ENCODE measurements at places on chromosomes 1 and 21.

GRCh38 chr1:7233237-7233540 is 447.9 kb downstream of the CAMTA1 start:
- no peak for DNase-seq

DNA sequence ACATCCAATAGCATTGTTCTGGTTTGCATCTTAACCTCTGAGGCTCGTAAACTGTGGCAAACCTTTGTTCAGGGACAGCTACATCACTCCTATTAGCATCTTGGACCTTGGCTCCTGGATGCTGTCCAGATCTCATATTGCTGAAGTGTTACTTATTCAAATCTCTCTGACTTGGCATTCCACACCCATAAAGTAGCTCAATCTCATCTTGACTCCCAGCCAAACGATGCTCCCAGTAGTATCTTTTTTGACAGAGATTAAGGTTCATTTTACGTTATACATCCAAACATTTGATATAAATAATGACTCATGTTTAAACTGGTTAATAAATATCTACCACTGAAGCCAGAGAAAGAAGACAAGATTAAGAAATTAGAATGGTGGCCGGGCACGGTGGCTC is 4.4 kb upstream of the FLVCR1 start:
- no peak for DNase-seq

DNA sequence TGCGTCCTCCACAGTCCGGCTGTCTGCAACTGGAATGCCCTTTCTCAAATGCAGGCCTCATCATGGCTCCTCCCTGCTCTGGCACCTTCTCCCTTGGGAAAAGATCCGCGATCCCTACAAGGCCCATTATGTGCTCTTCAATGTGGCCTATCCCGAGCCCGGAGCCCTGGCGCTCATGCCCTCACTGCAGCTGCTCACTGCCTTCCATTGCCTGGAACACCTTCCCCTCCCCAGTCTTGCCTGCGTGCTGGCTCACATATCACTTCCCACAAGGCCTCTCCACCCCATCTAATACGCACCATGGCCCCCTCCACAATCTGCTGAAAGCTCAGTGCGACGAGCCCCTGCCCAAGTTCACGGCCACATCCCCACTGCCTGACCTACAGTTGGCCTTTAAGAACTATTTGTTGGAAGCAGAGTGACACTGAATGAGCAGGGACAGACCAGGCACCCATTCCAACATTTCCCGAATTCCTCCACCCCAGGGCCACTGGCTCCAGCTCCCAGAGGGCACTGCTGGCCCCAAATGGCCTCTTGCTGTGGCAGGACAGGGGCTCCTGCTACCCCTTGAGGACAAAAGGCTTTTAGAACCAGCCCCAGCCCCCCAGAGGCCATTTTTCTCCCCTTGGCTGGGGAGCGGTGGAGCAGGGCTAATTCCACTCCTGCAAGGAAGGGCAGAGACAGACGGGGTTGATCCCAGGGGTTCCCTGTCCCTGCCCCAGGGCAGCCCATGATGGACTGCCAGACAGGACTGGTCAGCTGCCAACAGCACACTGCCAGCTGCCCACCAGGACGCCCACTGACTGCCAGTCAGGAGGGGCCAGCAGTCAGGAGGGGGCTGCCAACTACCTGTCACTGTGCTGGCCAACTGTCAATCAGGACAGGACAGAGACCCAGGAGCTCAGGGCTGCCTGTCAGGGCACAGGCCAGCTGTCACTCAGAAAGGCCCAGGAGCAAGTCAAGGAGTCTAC is 64.8 kb downstream of the DHRS3 start:
- peak; percentile 64 for DNase-seq

DNA sequence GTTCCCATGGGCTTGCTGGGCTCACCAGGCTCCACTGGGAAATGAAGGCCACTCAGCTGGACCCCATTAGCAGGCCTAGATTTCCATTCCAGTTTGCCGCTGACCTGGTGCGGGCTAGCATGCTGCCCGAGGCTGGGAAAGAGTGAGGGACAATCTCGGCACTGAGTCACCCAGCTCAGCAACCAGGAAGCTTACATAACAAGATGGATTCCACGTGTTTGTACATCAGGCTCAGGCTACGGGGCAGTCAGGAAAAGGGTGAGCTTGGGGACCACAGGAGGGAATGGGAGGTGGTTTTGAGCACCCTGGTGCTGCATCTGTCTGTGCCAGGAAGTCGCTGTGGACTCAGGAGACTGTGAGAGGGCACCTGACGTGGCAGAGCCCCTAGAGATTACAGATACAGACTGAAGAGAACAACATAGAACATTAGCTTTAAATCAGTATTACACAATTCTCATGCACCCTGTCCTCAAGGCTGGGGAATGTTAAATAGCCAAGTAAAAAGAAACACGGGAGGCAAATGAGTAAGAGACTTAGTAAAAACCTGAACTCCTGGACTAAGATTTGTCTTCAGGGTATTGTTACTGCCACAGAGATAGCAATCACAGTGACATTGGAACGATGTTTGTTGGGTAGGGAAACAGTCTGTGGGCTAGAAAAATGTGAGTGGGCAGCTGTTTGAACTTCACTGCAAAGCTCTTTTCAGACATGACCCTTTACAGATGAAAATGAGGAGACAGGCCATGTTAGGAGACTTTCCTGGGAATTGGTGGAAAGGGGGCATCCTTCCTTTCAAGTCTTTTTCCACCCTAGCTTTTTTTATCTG is 51.1 kb downstream of the GLUL start:
- DNase-seq = peak; percentile 91

DNA sequence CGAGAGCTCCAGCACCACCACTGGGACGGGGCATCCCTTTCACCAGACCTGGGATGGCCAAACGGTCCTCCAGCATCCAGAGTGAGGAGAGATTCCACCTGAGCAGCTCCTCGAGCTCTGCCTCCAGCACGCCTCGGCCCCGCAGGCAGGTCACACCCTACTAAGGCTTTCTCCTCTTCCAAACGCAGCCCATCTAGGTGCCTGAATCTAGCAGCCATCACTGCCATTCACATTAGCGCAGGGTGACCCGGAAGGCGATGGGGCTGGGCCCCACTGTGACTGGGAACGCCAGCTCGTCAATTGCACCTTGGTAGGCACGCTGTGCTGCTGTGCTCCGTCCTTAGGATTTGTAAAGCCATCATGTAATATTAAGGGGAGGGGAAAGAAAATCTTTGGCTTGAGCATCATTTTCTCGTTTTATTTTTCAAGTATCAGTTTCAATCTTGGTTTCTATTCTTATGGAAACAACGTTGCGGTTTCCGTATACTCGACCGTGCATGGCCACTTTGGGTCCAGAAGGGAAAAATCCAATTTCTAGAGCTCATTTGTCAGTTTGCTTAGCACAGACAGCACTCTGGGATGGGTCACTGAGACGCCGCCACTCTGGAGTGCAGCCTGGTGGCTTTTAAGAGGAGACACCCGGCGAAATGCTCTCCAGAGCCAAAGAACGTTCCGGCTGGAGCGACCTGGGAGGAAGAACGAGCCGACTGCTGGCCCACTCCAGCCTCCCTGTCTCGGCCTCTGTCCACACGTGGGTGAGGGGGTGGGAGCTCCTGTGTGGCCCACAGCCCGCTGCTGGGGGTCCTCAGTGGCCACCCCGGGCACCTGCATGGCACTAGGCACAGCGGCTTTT is 173.6 kb downstream of the PRDM16 start:
- DNase-seq = no peak

DNA sequence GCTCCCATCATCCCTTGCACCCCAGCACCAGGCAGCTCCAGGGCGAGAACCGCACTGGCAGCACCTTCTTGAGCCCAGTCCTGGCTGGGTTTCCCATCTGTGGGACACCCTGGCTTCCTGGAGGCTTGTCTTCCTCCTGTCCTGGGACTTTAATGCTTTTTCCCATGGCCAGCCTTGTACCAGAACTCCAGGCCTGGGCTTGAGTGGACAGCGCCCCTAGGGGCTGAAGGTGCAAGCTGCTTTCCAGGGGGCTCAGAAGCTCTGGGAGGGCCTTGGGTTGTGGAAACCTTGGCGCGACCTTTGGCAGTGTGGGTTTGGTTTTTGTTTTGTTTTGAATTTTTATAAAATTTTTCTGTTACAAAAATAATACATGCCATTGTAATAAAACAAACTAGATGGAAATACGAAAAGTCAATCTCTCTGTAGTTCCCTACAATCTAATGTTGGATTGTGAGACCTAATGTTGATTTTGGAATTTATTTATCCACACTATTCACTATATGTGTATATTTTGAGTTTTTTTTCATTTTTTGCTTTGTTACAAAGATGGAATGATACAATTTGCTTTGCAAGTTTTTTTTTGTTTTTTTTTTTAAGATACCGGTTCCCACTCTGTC is 33.8 kb upstream of the RPL11 start:
- DNase-seq = peak; percentile 60

DNA sequence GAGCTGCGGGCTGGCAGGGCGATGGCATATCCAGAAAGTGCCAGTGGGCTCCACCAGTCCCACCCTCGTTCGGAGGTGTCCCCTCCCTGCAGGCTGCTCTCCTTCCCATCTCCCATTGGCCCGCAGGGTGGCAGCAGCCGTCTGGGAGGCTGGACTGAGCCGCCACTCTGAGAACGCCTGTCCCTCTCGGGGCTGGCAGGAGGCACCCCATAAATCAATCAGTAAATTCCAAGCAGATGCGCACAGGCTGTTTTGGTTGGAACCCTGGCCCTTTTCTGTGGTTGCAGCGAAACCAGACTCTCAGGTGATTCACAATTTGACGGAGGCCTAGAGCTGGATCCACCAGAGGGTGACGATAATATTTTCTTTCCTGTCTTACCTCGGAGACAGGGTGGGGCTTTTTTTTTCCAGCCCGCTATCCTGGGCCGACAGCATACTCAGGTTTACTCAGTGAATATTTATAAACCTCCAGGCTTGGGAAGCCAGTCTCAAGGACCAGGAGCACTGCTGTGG is 99.7 kb downstream of the GLIS1 start:
- no peak for DNase-seq

- DNase-seq = peak; percentile 58
These were observed 83.9 kb upstream of the SGIP1 start for GRCh38 chr1:66450043-66450514.

DNA sequence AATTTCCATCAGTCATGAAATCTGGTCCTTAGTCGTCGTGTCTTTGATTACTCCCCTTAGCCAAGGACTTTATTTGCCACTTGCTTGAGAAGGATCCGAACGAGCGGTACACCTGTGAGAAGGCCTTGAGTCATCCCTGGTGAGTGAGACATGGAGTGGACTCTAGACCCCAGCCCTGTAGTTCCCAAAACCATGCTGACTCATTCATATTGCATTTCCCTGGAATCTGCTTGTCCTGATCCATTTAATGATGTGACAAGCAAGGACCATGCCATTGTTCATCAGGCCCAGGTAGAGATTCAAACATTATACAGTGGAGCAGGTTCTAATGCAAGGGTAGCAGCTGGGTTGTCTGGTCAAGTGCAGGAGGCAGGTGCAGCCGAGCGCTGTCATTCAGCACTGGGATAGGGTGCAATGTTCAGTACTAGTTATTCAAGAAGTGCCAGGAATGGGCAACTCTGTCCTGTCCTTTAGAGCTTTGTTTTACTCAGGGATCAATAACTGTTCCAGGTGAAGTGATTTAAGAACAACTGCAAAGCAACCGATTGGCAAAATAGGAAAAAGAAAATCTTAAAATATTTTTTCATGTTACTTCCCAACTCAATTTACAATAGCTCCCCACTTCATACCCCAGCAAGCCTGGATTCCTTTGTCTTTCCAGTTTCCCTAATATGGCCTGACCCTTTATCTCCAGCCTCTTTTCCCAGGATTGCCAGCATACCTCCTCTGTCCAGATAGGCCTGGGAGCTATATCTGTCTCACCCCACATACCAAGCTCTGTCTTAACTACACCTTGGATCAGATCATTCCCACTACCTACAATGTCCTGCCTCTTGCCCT is 26.5 kb downstream of the CAMK1G start:
- no peak for DNase-seq

DNA sequence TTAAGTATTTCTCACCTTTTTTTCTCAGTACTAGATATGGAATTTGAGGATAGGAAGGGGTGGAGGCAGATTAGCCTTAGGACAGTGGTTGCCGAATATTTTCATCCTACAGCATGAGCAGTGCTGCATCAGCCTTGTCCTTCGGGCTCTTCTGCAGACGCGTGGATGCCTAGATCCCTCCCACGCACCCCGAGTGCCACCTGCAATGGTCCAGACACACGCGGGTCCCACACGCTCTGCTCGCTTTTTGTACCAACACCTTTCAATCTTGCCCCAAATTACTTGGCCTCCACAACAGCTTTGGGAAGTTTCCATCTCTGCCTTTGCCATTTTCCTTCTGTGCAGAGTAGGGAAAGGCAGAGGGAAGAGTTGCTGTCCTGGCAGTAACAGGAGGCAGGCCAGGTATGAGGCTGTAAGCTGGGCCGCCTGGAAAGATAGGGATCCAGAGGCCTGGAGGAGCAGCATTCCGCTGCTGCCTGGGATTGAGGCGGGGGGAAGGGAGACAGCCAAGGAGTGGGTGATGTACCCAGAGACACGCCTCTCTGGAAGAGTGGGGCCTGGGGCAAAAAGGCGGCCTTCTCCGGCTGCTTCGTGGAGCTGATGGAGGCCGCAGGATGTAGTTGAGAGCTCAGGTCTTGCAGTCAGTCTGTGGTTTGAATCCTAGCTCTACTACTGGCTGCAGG is 467.7 kb downstream of the KIF26B start:
- no peak for DNase-seq

DNA sequence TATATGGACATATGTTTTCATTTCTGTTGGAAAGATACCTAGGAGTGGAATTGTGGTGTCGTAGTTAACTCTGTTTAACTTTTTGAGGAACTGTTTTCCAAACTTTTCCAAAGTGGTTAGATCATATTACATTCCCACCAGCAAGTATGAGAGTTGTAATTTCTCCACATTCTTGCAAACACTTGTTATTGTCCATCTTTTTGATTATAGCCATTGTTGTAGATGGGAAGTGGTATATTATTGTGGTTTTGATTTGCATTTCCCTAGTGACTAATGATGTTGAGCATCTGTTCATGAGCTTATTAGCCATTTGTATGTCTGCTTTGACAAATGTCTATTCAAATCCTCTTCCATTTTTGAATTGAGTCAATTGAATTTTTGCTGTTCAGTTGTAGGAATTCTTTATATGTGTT is 19.8 kb downstream of the CAMTA1 start:
- peak; percentile 60 for DNase-seq

DNA sequence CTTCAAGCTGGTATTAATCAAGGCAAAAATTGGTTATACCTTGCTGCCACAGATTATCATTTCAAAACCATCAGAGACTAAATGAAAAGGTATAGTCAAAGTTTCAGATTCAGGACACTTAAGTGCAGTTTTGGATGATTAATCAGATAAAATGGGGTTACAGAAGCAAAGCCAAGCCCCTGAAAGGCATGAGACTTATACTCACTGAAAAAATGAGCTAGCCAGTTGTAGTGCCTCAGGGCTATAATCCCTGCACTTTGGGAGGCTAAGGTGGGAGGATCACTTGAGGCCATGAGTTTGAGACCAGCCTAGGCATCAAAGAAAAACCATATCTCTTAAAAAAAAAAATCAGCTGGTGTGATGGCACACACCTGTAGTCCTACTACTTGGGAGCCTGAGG is 15.2 kb downstream of the LRRC40 start:
- DNase-seq = no peak

DNA sequence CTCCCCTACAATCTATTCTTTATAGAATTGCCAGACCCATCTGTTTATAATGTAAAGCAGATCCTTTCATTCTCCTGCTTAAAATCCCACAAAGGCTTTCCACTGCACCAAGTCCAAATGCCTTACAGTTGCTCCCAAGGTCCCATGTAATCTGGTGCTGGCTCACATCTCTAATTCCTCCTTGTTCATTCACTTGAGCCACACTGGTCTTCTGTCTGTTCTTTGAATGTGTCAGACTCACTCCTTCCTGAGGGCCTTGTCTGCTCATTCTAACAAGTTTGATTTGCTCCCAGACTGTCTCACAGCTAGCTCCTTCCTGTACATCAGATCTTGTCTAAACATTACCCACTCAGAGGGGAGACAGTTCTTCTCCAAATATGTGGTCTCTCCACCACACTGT is 38.9 kb downstream of the ALG14 start:
- peak; percentile 60 for DNase-seq

GRCh38 chr21:29513535-29513934 is 214.8 kb downstream of the BACH1 start:
- DNase-seq = no peak

Data from EH (cell line).